ENCODE measurements at places on chromosomes 3 and 15. TPM values are rescaled to one million over a fixed set of nuclear protein-coding genes. Genes with fewer than 3 reads are reported as not detected.

Gene THAP10
- 1.1 TPM for total RNA-seq

Gene ANKUB1
- total RNA-seq: not detected

Gene IVD
- 30.1 TPM for total RNA-seq

Gene TGM5
- total RNA-seq: not detected

Gene RNU5B-1
- total RNA-seq: not detected

Gene LCTL
- not detected for total RNA-seq

Gene APBA2
- total RNA-seq: 27.1 TPM

Gene SH2D7
- total RNA-seq: not detected

Gene PLCH1
- total RNA-seq: 0.83 TPM

Gene SLC2A2
- total RNA-seq: not detected

Gene DCBLD2
- 2.0 TPM for total RNA-seq

Gene PLA2G4E
- not detected for total RNA-seq

Gene CASR
- total RNA-seq: 1.3 TPM

Gene FBN1
- total RNA-seq: 0.07 TPM

Gene SLC22A14
- 0.23 TPM for total RNA-seq

Gene ADAMTS7
- total RNA-seq: not detected

Gene GABRB3
- not detected for total RNA-seq

Gene LYZL4
- total RNA-seq: not detected

Gene CNTN6
- not detected for total RNA-seq
